ENCODE measurements at places on chromosomes 3 and 15.

DNA sequence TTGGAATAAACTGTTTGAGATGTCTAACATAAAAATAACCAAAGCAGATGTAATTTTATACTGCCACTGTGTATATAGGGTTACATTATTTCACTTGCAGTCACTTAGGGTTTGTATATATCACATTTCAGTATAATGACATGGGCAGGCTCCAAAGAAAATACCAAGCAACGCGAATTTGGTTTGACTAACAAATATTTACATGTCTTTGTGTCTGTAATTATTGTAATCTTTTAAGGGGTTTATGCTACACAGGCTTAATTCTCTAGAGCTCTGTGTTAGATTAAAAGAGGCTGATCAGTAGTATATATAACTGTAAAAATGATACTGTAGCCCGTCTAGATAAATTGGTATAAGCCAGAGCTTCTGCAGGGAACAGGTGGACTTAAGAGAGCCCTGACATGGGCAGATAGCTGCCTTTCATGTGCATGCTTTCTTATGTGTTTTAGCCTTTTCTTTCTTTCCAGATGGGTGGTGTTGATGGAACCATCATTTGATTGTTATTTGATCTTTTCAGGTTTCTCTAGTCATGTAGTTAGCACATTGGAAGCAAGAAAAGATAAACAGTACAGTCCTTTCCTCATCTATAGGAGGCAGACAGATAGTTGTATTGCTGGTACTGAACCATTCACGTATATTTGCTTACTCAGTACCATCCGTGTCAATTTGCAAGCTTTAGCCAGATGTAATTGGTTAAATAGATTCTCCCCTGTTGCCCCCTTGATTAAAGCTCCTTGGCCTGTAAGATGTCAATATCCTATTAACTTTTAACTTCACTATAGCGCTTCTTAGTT lies 86.1 kb downstream of the GALK2 start:
- DNase-seq, result no peak

GRCh38 chr15:68565726-68566125 lies 13.1 kb upstream of the CORO2B start:
- no peak for DNase-seq

DNA sequence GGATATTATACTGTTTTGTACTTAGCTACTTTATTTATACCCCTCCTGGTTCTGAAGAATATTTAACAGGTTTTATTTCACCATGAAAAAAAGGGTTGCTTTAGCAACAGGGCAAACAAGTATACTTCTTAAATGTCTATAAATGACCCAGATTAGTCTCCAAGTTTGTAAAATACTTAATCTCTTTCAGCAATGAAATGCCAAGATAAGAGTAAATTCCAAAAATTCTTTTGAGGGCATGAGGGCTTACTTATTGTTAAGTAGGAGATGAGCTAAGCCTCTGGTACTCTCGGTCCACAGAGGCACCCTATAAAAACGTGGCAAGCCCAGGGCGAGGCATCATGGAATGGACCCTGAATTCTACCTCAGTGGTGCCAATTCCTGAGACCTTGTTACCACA lies 264.8 kb upstream of the NSMCE3 start:
- DNase-seq, result no peak

- peak; percentile 11 for DNase-seq
These were observed 28.8 kb downstream of the PPM1L start for GRCh38 chr3:160784853-160785252.

- DNase-seq, result no peak
These were observed 11.1 kb downstream of the DCUN1D1 start for GRCh38 chr3:182969277-182969676.

DNA sequence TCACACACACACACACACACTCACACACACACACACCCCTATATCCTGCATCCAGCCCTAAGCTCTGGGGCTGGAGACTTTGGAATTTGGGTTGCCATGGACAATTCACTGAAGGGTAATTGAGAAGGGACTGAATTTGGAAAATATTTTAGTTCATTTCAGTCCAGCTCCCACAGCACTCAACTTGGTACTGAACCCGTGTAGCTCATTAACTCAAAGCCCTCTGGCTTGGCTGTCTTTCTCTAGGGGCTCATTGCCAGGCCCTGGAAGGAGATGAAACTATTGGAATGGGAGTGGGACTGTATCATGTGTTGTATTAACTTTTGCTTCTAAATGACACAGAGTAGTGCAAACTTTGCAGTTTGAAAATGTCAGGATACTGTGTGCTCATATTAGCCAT lies 157.3 kb downstream of the EPHB1 start:
- DNase-seq, result no peak

- no peak for DNase-seq
These were observed 41.6 kb downstream of the PIK3CA start for GRCh38 chr3:179189759-179190158.

DNA sequence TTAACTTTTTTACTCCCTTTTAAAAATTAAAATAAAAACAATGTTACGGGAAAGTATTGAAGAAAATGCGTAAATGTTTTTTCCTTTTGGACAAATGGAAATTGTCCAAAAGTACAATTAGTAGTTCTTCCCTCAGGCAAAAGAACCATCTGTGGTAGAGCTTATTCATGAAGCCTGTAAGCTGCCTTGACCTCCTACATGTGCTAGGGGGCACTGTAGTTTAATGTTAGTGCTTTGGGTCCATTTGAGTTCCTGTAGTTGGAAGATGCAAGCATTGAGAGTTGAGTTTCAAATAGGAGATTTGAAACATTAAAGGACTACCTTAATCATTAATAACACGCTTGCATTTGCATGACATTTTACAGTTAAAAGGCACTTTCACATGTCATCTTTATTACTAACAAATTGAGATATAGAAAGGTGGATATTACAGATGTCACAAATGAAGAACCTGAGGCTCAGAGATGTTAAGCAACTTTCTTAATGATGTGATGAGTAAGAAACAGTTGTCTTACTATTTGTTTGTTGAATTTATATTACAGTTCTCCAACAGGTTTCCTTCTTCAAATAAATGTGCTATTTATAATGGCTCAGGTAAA lies 1.8 kb upstream of the ZNF385D start:
- DNase-seq, result peak; percentile 50

DNA sequence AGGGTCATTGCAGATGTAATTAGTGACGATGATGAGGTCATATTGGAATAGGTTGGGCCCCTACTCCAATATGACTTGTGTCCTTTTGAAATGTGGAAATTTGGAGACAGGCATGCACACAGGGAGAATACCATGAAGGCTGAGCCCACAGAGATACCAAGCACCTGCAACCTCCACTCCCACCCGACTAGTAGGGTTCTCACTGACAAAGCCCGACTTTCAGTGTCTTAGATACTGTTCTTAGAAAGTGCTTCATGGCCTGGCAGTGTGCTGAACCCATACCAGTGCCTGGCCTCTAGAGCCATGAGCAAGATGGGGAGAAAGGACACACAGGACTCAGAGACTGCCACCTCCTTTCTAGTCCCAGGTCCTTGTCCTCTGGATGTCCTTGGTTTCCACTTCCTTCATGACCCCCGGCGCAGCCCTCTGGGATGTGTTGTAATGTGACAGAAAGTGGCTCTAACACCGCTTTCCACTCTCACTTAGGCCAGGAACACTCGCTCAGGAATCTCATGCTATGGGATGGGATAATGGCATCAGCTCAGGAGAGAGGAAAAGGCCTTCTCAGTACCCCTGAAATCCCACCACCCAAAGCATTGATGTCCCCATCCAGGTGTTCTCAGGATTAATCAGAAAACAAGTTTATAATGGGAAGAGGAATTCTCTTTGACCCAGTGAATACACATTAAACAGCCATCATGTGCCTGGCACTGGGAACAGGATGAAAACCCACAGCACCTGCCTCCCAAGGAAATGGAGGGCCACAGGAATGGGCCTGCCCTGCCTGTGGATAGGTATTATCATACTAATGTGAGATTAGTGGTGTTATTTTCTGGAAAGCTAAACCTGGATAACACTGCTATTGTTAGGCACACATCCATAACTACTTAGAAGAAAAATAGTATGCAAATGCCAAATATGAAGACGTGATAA lies 59.9 kb downstream of the RPL39L start:
- DNase-seq, result no peak

GRCh38 chr3:50486219-50486888 lies 17.1 kb downstream of the CACNA2D2 start:
- no peak for DNase-seq

DNA sequence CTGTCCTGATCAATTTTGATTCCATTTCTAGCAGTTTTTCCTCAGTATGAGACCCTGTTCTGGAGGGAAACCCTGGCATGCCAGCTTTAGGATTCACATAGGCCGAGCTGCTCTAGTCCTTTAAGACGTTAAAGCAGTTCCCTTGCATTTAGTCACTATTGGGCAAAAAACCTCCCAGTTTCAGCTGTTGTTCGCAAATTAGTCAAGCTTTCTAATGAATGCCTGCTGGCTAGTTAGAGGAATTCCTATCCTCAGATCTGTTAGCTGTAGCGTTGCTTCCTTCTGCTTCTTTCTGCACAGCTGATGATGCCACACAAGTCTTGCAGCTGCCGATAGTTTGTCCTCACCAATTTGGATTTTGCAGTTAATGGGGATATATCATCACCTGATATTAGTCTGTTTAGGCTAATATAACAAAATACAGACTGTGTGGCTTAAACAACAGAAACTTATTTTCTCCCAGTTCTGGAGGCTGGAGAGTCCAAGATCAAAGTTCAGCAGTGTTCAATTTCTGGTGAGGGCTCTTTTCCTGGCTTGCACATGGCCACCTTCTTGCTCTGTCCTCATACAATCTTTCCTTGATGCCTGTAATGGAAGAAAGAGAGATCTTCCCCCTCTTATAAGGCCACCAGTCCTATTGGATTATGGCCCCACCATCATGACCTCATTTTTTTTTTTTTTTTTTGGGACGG lies 7.5 kb upstream of the UBL7 start:
- no peak for DNase-seq

DNA sequence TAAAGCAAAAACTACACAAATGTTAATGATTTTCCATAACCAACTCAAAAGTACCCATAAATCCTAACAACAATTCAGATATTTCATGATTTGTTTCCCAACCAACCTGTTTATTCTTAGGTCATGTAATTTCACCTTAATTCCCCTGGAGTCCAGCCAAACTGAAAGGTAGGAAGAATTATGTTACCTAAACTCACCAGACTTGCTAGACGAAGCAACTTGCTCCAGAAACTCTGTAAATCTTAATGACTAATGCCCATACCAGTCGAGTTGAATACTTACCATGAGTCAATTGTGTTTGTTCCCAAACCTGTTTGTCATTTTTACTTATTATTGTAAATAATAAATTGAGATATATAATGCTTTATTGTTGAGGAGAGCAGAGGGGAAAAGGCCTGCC lies 1030.0 kb downstream of the TBL1XR1 start:
- DNase-seq, result no peak

DNA sequence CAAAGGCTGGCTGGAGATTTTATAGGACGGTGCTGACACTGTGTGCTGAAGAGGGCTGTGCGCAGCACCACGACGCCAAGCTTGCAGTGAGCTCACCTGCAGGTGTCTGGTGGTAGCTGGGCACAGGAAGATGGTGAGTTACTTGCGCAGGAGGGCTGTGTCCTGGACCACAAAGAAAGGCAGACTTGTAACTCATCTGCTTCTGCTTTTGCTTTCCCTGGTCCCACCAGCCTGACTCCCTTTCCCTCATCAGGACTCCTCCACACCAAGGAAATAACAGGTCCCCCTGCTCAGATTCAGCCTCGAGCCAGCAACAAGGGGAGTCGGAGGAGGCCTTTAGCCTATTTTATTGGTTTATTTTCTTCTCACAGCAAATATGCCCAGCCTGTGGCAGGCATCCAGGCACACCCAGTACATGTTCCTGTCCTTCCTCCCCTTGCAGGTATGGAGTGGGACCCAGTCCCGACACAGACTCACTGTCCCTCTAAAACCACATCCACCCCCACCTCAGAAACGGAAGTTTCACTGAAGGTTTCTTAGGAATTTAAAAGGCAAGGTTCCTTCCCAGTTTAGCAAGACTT lies 35.6 kb upstream of the FLNB start:
- no peak for DNase-seq

- no peak for DNase-seq
These were observed 28.1 kb downstream of the ERICH6 start for GRCh38 chr3:150675587-150675986.

- DNase-seq, result no peak
These were observed 13.6 kb upstream of the CSRNP1 start for GRCh38 chr3:39166932-39167532.

GRCh38 chr3:101635345-101635744 lies 41.6 kb downstream of the ZBTB11 start:
- DNase-seq, result no peak

DNA sequence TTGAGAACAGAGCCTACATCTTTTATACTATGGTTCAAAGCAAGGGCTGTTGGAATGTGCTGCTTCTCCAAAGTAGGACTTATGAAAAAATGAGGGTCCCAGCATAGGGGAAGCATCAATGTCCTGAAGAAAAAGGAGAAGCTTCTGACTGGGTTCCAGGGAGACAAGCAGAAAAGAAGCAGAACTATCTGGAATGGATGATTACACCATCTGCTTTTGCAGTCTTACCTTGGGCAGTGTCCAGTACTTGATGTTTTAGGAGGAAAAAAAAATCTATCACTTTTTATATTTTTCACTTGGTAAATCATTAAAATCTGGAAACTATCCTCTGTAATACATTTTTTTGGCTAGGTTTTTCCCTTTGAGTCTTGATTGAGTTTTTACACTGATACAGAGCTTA lies 57.9 kb upstream of the DPH6 start:
- no peak for DNase-seq

DNA sequence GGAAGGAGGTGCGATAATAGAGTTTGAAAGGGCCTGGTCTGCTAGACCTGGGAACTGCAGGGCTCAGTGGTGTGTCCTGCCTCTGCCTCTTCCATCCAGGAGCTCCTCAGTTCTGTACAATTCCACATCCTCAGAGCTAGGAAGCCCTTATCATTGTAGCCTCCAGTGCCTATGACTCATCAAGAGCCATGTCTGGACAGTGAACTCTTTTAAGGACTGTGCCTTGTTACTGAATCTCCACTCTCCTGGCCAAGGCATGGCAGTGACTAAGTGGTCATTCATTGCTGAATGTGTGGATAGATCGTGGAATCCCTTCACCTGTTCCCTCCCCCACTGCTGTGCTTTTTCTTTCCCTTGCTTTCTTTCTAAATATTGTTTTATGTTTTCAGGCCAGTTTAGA lies 2.9 kb downstream of the TIMP4 start:
- peak; percentile 36 for DNase-seq

- DNase-seq, result no peak
These were observed 81.6 kb upstream of the PRR20G start for GRCh38 chr3:127369356-127369935.

- DNase-seq, result no peak
These were observed 6.6 kb downstream of the CBLB start for GRCh38 chr3:105862217-105862616.

GRCh38 chr15:40439960-40440742 lies 602 bp upstream of the BAHD1 start:
- DNase-seq, result peak; percentile 49

GRCh38 chr3:128804811-128805155 lies 74.6 kb upstream of the ACAD9 start:
- DNase-seq, result no peak

All from HuH-7 (cell line).